ENCODE measurements at places on chromosomes 5 and 9.

DNA sequence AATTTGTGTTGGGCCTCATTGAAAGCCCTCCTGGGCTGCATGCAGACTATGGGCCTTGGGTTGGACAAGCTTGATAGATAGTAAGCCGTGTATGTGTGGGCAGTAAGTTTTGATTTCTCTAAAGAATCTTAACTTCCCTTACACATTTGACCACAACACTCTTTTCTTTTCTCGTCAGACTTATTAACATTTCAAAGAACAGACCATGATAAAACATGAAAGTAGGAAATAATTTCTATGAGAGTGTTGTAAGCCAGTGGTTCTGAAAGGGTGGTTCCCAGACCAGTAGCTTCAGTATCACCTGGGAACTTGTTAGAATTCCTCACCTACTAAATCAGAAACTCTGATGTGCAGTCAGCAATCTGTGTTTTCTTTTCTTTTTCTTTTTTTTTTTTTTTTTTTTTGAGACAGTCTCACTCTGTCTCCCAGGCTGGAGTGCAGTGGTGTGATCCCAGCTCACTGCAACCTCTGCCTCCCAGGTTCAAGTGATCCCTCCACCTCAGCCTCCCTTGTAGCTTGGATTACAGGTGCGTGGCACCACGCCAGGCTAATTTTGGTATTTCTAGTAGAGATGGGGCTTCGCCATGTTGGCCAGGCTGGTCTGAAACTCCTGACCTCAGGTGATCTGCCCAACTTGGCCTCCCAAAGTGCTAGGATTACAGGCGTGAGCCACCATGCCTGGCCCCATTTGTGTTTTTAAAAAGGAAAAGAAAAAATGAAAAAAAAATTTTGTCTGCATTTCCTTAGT, 20.0 kb upstream of the GCNT1 start:
- DNase-seq = no peak

DNA sequence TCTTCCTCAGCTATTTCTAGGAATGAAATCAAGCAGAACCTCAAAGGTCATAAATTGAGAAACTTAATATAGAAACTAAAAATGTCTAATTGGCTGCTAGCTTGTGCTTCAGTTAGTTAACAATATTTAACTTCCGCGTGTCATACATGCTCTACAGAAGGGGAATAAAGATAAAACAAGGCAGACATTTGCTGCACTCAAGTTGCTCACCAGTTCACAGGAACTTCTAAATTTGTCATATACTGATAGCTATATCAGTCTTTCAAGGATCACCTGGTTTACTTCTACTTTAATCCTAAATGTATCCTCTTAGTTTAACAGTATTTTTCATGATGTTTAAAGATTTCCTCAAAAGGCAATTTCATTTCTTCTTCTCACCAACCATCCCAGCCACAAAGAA, 8.4 kb downstream of the CCNH start:
- no peak for DNase-seq

GRCh38 chr5:127585661-127586060, 63.2 kb upstream of the CTXN3 start:
- no peak for DNase-seq

DNA sequence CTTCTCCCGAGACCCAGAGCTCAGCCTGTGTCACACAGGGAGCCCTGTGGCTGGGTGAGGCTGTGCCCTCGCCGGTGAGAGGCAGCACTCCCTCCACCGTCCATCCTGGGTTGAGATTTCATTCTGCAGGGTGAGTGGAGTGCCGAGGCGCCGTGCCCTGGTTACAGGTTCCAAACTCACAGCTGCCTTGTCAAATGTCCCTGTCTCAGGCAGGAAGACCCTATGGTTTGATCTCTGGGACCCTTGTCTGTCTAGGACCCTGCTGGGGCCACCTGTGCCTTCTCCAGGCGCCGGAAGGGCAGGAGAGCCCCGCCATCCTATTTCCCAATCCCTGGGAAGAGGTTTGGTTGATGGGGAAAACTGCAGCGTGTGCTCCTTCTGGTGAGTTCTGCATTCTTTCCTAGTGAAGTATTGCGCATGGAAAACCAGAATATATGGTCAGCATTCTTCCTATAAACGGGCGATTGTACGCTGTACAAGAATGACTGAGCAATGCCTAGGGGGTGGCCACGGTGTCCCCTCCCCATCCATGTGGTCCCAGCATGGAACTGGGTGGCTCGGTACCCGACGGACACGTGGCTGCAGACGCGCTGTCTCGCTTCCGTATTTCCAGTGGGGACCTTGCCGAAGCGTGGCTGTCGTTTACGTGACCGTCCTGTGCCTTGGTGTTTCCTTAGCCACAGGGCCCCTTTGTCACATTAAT, 95.9 kb upstream of the COL5A1 start:
- no peak for DNase-seq

DNA sequence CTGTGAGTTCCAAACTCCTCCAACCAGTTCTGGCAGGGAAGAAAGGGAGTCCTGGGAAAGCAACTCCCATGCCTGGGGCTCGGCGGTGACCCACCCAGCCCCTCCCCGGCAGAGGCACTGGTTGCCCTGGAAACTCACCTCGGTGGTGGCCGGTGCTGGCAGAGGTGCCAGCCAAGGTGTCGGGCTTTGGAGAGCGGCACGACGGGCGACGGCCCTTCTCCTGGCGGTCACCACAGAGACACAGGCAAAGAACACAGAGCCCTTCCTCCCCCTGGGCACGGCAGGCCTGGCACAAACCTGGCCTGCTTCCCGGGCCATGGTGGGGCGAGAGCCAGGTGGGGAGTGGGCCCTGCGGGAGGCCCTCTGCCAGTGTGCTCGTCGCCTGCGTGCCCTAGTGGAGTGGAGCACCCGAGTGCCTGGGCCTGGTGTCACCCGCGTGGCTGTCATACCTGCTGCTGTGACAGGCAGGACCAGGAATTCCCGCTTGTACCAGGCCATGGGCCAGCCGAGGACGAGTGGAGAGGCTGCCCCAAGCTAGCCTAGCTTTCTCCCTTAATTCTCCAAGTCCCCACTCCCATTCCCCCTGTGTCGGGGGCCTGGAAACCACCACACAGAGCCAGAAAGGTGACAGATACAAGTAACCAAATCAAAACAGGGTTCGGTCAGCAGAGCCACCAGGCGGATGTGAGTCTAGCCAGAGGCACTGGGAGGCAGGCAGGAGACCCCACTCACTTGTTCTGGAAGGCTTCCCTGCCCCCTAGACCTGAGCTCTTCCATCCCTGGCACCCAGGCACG, 8.2 kb upstream of the RALGDS start:
- no peak for DNase-seq

Measured in activated CD8-positive, alpha-beta memory T cell treated with anti-CD3 and anti-CD28 coated beads for 1 hour (primary cell).